ELR (cell line): ENCODE measurements at places on chromosomes 16 and 17.
A peak's percentile ranks its signal among the peaks of the same experiment; 100 is the strongest.

- no peak for DNase-seq
Observed at GRCh38 chr16:74767749-74768148, 6.9 kb downstream of the FA2H start.

DNA sequence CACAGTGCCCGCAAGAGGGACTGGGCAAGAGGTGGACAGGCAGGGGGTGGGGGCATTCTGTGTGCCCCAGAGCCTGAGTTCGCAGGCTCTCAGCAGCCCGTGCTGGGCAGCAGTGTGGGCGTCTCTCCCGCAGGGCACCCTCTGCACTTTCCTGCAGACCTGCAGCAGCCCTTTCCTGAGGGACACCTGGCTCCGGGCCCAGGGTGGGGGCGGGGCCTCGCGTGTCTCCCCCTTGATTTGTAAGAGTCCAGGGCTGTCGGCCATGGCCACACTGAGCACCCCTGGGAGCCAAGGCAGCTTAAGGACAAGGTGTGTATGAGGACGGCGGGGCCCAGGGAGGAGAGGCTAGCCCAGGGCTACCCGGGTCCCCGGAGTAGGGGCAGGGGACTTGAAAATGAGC lies 33.4 kb upstream of the SLC38A10 start:
- DNase-seq, result no peak

GRCh38 chr16:5349101-5349500 lies 251.5 kb upstream of the EEF2KMT start:
- DNase-seq, result no peak

GRCh38 chr17:74597069-74597790 lies 5.1 kb upstream of the CD300LD start:
- DNase-seq, result no peak

GRCh38 chr17:68424861-68425260 lies 32.4 kb downstream of the WIPI1 start:
- no peak for DNase-seq

DNA sequence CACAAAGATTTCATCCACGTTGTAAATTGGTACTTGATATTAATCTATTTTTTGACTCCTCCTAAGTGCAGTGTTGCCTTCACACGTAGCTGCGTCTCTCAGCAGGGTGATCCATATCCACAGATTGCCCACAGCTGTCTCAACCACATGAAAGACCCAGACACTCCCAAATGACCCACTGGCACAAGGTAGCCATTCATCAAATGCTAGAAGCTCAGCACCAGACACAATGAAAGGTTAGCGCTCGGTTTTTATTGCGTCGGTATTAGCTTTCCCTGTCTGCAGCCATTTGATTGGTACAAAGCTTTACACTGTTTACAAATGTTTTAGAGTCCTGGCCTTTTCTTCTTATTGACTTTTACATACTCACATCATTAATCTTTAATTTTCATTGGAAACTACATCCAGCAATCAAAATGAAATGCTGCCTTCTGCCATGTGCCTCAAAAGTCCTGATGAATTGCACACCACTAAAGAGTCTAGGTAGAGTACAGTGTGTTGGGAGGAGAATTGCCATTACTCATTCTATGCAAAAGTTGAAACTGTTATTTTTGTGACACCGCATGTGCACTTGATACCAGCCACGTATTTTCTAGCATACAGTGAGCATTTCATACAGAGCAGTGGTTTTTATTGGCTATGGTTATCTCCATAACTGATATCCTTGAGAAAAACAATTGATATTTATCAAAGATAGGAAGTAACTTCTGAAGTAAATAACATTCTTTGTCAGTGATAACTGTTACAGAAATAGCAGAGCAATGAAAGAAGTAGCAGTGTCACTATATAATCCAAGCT lies 127.3 kb upstream of the NUDT7 start:
- no peak for DNase-seq

DNA sequence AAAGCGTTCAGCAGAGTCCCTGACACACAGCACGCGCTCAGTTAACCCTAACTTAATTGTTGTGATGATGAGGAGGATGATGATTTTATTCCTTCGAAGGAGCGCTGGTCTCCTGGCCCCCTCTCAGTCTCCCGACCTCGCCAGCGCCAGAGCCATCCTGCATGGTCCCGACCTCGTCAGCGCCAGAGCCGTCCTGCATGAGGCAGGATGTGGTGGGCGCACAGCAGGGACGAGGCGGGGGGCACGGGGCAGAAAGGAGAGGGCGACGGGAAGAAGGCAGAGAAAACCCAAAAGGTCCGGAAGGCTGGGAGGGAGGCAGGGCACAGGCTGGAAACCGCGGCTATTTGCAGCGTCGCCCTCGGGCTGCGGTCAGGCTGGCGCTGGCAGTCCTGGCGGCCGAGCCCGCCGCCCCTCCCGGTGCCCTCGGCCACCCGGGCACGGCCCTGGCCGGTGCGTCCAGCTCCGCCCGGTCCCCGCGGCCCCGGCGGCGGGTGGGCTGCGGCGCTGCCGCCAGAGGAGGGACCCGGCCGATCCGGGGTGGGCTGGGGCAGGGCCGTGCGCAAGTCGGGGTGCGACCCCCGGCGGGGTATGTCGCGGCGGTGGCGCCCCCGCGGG lies 3.0 kb upstream of the TAC4 start:
- DNase-seq, result peak; percentile 26

- no peak for DNase-seq
Observed at GRCh38 chr17:41806685-41807445, 4.9 kb downstream of the P3H4 start.

GRCh38 chr16:88878967-88879787 lies 12.7 kb upstream of the PABPN1L start:
- no peak for DNase-seq

- no peak for DNase-seq
Observed at GRCh38 chr16:10978871-10979446, 34.6 kb downstream of the CLEC16A start.

- DNase-seq, result no peak
Observed at GRCh38 chr17:5877948-5878347, 192.2 kb upstream of the WSCD1 start.

- no peak for DNase-seq
Observed at GRCh38 chr17:73561111-73561510, 83.1 kb downstream of the SDK2 start.

DNA sequence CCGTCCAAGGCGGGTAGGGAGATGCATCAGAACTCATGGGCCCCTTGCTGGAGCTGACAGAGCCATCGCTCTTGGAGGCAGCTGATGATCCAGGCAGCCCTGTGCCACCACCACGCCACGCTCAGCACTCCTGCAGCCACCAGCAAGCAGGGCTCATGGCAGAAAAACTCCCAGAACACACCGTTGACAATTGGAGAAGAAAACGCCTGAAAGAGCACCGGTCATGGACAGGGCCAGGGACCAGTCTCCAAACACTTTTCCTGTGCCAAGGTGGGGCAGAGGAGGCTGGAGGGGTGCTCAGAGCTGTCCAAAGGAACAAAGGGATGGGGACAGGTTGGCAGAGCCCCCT lies 132.2 kb downstream of the FOXL1 start:
- DNase-seq, result no peak

DNA sequence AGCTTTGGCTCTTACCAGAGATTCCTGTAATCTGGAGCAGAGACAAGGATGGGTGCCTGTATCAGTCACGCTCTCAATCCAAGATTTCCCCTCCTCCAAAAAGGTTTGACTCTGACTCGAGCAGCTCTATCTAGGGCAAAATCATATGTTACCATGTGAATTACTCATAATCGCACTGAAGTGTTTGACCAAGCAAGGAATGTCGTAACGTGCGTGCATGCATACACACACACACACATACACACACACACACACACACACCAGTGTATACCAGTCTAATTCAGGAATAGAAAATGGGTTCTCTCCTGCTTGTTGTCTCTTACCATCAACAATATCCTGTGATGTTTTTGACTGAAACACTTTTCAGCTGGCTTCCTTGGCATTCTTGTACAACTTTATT lies 835.1 kb downstream of the KCNJ2 start:
- DNase-seq, result no peak

DNA sequence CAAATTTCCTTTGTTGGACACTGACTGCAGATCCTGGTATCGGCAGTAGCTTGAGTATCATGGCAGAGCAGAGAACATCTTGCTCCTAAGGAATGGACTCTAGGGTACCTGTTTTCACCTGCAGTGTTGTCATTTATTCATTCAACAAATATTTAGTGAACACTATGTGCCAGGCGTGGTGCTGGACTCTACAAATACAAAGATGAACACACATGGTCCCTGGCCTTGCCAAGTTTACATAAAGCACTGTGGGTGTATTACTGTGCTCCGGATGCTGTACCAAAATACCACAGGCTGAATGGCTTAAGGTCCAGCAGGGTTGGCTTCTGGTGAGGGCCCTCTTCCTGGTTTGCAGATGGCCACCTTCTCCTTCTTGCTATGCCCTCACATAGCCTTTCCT lies 14.2 kb upstream of the CCR7 start:
- DNase-seq, result no peak

DNA sequence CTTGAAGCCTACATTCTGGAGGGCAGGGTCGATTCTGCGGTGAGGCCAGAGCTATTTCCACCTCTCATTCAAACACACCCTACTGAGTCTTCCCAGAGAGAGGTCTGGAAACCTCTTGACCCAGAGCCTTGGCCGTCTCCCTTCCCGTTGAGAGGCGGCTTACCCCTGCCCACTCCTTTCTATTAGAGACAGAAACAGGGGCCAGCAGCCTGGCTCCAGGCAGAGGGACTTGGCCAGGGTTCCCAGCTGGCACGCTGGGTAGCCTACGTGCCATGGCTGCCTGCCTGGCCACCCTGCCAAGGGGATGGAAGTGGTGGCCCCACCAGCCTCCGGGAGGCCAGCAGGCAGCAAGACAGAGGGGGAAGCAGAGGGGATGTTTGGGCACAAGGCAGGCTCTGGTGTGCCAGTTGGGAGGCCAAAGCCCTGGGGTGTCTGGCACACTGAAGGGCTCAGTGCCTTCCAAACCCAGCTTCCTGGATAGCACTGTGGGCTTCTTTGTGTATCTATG lies 6.0 kb downstream of the STAC2 start:
- DNase-seq, result no peak
